HT1080 (cell line): ENCODE measurements at places on chromosomes 16 and 17.
A peak's percentile ranks its signal among the peaks of the same experiment; 100 is the strongest.

DNA sequence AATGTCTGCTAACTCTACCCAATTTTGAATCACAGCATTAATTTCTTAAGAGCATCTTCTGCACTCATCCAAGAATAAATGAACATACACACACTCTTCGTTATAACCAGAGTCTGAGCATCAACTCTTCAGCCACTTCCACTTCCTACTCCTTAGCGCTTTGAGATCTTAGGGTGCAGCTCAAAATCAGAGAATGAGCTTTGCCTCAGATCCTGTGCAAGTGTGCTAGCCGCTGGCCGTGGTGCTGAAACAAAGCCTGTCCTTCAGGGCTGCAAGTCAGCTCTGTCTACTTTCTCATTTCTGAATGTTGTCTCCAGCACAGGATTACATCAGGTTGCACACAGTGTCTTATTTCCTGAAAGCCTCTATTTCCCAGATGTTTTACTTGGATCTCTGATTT lies 165.4 kb downstream of the AIPL1 start:
- no peak for DNase-seq

DNA sequence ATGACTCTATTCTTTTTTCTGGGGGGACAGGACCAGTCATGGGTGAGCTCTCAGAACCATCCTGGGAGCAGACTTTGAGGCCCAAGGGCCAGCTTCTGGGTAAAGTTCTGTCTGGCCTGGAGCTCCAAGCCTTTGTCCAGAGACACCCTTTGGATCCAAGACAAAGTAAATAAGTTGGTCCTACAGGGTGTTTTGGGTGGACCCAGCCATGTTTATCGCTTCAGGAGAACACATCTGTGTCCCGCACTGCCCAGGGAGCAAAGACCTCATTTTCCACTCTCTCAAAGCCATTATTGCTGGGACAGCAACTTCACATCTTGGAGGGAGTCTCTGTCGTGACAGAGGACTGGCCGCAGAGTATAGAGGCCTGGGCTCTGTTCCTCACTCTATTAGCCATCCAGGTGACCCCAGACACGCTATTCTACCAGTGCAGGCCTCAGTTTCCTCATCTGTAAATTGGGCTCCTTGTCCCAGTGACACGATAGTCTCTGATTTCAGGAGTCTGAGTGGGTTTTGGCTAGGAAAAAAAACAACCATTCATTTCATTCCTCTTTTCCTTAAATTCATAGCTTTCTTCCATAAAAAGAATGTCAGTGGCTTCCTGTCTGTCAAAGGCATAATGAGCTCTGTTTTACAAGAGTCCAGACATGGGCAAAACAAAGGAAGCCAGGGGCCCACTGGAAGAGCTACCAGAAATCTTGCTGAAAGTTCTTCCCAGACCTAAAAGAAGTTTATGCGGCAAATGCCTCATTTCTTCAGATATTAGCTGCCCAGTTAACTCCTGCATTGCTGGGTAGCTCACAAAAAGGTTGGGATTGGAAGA lies 62.4 kb downstream of the PECAM1 start:
- DNase-seq: no peak

DNA sequence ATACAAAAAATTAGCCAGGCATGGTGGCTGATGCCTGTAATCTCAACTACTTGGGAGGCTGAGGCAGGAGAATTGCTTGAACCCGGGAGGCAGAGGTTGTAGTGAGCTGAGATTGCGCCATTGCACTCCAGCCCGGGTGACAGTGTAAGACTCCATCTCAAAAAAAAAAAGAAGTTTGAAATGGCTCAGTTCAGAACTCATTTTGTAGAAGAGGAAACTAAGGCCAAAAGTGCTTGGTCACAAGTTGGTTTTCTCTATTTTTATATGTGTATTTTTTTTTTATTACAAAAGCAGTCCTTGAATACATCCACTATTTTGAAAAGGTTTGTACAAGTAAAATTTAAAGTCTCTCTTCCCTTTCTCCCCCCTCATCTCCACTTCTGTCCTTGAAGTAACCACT lies 5.5 kb downstream of the TAC4 start:
- DNase-seq: no peak

DNA sequence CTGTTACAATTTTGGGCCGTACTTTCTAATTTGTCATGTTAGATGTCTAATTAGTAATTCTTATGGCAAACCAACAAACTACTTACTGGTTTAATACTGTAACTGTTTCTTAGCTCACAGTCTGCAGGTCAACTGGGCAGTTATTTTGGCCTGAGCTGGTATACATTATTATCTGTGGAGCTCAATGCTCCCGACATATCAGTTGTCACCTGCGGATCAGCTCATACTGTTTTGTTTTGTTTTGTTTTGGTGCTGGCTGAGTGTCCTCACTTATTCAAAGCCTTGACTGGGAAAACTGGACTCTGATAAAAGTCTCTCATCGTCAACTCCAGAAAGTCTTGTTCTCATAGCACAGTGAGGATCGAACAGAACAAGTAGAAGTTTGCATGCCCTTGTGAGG lies 1060.6 kb upstream of the CDH8 start:
- DNase-seq: no peak

DNA sequence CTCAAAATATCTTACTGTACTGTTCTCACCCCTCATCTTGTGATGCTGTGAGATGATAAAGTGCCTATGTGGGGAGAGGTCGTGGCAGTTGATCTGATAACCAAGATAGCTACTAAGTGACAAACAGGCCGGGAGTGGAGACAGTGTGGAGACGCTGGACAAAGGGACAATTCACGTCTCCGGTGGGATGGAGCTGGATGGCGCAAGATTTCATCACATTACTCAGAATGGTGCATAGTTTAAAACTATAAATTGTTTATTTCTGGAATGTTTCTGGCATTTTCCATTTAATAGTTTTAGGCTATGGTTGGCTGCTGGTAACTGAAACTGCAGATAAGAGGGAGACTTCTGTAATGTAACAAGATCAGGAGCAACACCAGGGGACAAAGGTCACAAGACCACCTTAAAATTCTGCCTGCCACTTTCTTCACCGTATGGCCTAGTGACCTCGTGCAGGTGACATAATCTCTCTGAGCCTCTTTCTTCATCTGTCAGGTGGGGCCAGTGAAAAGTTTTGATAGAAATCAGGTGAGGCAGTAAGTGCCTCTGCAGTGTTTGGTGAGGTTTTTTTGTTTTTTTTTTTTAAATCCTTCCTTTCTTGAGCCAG lies 54.4 kb upstream of the LGALS9 start:
- DNase-seq: no peak

DNA sequence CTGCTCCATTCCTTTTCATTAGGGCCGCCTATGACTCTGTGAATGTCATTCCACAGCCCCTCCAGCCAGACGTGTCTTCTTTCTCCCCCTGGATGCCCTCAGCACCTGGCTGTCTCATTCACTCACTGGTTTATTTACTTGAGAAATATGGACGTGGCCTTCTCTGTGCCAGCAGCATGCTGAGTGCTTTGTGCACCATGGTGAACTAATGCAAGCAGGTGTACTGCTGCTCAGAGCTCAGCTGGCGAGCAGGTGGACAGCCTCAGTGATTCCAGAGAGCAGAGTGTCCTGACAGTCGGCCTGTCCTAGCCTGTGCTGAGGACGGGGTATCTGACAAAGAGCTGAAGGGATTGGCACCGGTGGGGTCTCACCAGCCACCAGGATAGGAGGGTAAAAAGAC lies 96.7 kb downstream of the GNAO1 start:
- no peak for DNase-seq

GRCh38 chr17:83176623-83177583 lies 97.5 kb downstream of the METRNL start:
- DNase-seq: no peak

GRCh38 chr17:68318103-68318991 lies 27.1 kb downstream of the ARSG start:
- DNase-seq: peak; percentile 85

- DNase-seq: no peak
These were observed 45.6 kb downstream of the CNGB1 start for GRCh38 chr16:57925310-57925709.

- no peak for DNase-seq
These were observed 44.4 kb upstream of the ANKFN1 start for GRCh38 chr17:56108811-56109284.

GRCh38 chr17:37494971-37495370 lies 5.3 kb downstream of the DUSP14 start:
- DNase-seq: no peak

GRCh38 chr16:88703486-88704309 lies 2.5 kb downstream of the RNF166 start:
- no peak for DNase-seq

DNA sequence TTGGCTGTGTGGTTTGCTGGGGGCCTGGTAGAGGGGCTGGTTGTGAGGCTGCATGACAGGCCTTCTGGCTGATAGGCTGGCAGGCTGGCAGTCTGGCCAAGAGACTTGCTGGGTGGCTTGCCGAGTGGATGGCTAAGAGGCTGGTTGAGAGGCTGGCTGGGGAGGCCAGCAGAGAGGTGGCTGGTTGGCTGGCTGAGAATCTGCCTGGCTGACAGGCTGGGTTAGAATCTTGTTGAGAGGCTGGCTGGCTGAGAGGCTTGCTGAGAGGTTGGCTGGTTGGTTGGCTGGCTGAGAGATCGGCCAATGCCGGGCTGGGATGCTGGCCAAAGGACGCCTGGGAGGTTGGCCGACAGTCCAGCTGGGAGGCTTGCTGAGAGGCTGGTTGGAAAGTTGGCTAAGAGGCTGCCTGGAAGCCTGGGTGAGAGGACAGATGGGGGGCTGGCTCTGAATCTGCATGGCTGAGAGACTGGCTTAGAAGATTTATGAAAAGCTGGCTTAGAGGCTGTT lies 35.9 kb upstream of the ACSM2B start:
- DNase-seq: no peak

DNA sequence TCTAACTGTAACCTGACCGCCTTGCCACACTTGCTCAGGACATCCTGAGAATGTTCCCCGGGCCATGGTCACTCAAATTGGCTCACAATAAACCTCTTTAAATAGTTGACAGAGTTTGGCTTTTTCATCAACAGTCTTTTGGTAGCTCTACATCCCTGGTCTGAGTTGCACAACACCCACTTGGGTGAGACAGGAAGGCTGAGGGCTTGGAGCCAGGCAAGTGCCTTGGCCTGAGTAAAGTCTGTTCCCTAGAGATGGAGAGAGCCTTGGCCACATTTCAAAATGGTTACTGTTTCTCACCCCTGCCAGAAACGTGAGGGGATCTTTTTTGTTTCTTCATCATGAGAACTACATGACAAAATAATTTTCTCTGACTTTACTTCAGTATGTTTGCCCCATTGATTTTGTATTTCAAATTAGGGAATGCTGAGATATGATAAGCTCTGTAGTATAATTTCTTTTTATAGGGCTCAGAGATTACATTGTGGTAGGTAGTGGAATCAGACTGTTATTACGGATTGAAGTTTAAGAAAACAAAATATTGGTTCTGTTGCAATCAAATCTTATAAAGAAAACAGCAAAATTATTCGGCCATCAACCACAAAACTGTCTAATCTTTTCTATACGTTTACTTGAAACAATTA lies 53.9 kb upstream of the NETO2 start:
- DNase-seq: no peak

DNA sequence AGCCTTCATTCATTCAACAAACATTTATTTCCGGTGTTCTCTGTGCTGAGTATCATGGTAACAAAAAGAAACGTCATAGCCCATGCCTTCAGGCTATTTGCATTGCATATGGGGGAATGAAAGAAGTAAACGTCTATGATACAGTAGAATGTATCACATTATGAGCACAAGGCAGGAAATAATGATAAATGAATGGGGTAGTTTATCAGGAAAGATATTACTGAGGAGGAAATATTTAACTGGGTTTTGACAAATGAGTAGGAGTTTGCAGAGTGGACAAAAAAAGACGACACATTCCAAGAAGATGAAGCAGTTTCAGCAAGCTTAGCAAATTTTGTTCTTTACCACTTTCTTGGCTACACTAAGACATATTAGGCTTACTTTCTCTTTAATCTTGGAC lies 1.3 kb upstream of the KRTAP4-7 start:
- DNase-seq: peak; percentile 44

DNA sequence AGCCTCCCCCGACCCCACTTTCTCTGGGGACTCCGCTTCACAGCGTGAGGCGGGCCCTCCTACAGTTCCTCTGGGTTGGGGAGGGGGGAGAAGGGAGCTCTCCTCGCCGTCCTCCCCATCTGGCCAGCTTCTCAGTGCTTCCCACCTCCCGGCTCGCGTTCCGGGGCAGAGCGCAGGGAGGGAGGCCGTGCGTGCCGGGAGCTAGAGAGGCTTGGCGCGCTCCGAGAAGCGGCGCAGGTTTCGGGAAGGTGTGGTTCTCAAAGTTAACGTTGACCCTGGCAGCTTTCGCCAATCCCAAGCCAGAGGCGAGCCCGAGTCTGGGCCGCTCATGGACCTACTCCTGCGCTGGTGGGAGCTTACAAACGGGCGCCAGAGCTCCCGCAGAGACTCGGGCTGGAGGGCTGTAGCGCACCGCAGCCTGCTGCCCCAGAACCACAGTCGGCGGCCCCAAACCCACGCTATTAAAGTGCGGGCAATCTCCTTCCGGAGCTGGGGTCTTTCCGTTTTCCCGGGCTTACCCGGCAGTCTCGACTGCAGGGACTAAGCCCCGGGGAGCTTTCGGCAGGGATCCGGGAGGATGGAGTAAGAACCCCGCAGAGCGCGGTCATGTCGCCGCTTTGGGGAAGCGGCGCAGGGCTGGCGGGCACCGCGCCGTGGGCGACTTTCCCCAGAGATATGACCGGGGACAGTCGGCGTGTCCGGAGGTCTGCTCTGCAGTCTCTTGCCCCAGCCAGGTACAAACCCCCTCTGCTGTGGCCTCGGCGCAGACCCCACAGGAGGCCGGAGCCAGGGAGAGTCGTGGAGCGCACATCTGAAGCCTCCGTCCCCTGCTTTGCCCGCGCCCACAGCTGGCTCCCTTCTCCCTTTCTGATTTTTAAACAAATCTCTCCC lies 787 bp downstream of the CDH11 start:
- DNase-seq: no peak

DNA sequence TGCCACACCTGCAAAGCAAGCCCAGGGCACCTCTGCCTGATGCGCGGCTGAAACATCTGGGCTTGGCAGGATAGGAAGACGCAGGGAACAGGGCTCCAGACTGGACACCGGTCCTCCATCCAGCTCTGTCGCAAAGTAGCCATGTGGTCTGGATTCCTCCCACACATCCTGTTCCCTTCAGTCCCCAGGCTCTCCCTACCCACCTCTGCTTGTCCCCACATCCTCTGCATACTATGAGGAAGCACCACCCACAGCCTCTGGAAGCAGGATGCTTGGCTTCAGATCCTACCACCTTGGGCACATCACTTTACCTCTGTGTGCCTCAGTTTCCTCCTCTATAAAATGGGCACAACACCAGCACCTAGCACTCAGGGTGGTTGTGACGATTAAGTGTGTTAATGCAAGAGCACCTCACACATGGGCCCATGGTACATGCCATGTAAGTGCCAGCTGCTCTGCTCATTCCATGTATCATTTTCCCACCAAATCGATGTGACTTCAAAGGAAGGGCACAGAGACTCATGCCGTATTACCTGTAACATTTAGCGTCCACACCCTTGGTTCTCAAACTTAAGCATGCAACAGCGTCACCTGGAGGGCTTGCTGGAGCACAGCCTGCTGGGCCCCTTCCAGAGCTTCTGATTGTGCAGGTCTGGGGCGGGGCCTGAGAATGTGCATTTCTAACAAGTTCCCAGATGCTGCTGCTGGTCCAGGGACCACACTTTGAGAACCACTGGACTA lies 138.6 kb upstream of the SDK2 start:
- DNase-seq: no peak

- peak; percentile 39 for DNase-seq
These were observed 187.4 kb downstream of the C16orf95 start for GRCh38 chr16:87129771-87130170.

- DNase-seq: peak; percentile 13
These were observed 15.5 kb downstream of the NEUROD2 start for GRCh38 chr17:39591958-39592954.
